ENCODE measurements at places on chromosomes 12 and 14. TPM values are rescaled to one million over a fixed set of nuclear protein-coding genes. Genes with fewer than 3 reads are reported as not detected.

Gene ACRBP
- 0.25 TPM for total RNA-seq

Gene CD163
- 1.5 TPM for total RNA-seq

Gene MFAP5
- 1.7 TPM for total RNA-seq

Gene REP15
- 1.7 TPM for total RNA-seq

Gene TMPRSS12
- total RNA-seq: not detected

Gene ERP27
- total RNA-seq: not detected

Gene DNAI7
- 3.9 TPM for total RNA-seq

Gene GLTP
- total RNA-seq: 9.8 TPM

Gene SCN8A
- 50.6 TPM for total RNA-seq

Gene RNFT2
- 26.1 TPM for total RNA-seq

Gene MARK3
- total RNA-seq: 94.7 TPM

Gene INHBC
- not detected for total RNA-seq

Measured in temporal lobe (tissue), 4 donors.